ENCODE measurements at places on chromosomes 6 and 20.

GRCh38 chr6:70371454-70372105 is 41.7 kb upstream of the FAM135A start:
- peak; percentile 58 for DNase-seq

DNA sequence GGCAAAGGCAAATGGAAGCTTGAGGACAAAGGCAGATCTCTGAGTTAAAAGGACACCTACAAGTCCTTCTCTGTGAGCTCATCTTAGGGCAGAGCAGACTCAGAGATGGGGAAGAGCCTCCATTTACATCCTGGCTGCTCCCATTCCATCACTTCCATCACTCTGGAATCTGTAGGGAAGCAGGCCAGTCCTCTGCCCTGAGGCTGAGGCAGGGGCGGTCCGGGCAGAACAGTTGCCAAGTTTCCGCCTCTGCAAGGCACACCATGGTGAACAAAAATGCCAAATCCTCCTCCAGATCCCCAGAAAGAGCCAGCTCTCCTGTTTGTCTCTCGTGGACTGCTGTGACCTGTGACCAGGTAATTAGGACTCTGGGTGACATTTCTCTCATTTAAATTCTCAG is 209.6 kb upstream of the SSTR4 start:
- no peak for DNase-seq

DNA sequence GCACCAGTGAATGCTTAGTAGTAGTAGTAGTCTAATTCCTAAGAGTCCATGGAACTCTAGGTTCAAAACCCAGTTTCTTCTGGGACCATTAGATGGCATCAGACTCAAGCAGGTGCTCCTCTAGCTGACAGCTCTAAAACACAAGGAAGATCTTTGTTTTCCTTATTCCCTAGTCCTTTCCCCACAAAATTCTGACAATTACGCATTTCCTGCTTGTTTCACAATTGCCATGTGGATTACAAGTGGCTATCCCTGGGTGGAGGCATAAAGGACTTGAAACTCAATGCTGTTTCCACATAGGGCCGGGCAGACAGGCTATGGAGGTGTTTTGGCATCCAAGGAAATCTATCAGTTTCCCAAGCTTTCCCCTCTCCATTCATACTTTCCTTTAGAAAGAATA is 9.2 kb upstream of the HLA-DOB start:
- DNase-seq, result no peak

- DNase-seq, result no peak
Measured at GRCh38 chr20:32655903-32656512, 17.7 kb downstream of the C20orf203 start.

- DNase-seq, result no peak
Measured at GRCh38 chr6:14584450-14584849, 466.9 kb downstream of the CD83 start.

DNA sequence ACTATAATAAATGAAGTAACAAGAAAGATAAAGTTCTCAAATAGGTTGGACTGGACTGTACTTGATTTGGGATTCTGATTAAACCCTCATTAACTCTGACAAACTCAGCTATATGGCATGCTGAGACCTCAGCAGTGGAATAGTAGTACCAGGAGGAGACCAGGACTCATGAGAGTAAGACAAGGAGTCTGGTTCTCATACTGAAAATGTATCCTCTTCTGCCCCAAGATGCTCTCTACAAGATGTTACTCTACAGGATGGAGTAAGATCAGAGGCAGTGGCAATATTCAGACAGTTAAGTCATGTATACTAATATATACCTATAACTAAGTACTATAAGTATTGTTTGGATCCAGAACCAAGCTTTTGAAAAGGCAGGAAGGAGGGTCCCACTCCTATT is 31.9 kb upstream of the SYNCRIP start:
- no peak for DNase-seq

DNA sequence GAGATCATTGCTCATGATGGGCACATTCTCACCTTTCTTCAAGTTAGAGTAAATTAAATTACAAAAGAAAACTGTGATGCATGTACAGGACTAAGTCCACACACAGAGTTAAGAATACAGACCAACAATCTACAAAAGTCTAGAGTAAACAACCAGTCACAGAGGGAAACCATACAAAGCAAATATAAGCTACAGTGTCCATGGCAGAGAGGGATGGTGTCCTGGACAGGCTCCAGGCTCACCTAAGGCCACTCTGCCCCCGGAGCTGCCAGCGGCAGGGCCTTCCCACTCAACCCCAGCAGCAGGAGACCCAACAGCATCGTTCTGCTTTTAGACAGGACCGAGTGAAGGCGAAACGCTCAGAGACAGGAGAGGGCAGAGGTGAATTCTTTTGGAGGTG is 16.0 kb downstream of the PDE10A start:
- no peak for DNase-seq

- DNase-seq, result no peak
Measured at GRCh38 chr6:133407320-133408100, 166.4 kb downstream of the EYA4 start.

GRCh38 chr20:20409331-20409730 is 41.4 kb downstream of the INSM1 start:
- DNase-seq, result no peak

- DNase-seq, result no peak
Measured at GRCh38 chr20:15913391-15914025, 659.7 kb downstream of the KIF16B start.

DNA sequence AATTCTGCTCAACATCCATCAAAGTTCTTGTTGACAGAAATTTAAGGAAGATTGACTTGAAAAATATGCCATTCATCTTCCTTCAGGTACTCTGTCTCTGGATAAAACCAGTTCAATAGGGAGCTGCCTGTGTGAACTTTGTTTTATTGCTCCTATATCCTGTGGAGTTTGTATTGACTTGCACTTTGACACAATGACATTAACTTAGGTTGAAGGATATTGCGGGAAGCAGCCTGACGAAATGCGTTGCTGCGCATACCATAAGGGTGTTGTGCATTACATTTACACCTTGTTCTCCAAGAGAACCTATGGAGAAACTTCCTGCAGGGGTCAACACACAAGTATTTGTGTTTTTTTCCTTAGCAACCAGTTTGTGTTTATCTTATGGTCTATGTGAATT is 185.4 kb upstream of the GRIK2 start:
- DNase-seq, result no peak

- DNase-seq, result no peak
Measured at GRCh38 chr6:35485402-35485877, 11.4 kb downstream of the TEAD3 start.

DNA sequence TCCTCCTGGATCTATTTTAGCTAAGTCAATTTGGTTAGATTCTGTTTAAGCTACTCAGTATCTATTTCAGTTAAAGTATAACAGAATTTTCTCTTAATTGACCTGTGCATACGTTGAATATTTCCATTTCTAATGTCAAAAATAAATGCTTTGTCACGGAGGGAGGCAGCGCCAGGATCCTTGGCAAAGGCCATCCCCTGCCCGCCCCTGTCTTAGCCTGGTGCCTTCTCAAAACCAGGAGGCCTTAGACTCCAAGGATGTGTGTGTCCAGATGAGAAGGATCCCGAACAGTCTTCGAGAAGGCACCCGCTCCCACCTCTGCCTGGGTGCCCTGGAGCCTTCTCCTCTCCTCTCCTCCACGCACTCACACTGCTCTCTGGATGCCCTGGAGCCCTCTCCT is 22.4 kb downstream of the TCFL5 start:
- no peak for DNase-seq

- DNase-seq, result no peak
Measured at GRCh38 chr6:5850848-5851255, 155.9 kb downstream of the NRN1 start.

DNA sequence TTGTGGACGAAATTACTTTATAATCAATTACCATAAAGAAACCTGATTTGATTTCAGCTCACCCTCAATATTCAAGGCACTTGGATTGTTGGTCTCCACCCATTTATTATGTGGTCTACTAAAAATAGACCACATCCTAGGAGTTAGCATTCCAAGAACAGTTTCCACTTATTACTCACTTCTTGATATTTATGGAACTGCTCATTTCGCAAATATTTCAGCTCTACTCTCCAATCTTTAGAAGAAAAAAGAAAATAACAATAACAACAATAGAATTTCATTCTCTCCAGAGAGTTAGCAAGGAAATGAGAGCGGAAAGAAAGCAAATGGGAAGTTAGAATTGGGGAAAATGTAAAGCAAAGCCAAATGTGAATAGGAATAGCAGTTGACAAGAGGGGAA is 26.2 kb upstream of the HDAC2 start:
- DNase-seq, result no peak

DNA sequence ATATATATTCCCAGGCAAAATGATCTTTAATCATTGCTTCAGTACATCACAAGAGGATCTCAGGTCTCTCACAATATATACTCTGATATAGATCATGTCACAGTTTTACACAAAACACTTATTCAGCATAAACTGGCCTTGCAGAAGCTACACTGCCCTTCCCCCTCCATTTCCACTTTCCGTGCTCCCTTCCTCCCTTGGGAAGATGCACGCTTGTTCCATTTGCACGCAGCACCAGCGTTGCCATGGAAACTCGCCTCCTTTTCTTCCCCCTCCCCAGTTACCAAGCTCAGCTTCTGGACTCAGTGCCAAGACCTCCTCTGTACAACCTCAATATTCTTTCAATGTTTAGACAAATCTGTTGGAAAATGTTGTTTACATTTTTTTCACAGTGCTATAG is 154.6 kb downstream of the RFPL4B start:
- no peak for DNase-seq

GRCh38 chr6:88662163-88662580 is 301.2 kb downstream of the RNGTT start:
- DNase-seq, result no peak

- DNase-seq, result peak; percentile 91
Measured at GRCh38 chr20:62704341-62704948, 4.2 kb upstream of the NTSR1 start.

DNA sequence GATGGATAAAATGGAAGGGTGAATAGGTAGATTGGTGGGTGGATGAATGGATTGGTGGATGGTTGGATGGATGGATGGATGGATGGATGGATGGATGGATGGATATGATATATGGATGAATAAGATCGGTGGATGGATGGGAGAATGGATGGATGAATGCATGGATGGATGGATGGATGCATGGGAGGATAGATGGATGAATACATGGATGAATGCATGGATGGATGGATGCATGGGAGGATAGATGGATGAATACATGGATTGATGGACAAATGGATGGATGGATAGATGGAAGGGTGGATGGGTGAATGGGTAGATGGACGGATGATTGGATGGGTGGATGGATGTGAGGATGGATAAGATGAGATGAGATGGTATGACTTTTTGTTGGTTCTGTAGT is 95.7 kb upstream of the DUSP22 start:
- DNase-seq, result no peak

DNA sequence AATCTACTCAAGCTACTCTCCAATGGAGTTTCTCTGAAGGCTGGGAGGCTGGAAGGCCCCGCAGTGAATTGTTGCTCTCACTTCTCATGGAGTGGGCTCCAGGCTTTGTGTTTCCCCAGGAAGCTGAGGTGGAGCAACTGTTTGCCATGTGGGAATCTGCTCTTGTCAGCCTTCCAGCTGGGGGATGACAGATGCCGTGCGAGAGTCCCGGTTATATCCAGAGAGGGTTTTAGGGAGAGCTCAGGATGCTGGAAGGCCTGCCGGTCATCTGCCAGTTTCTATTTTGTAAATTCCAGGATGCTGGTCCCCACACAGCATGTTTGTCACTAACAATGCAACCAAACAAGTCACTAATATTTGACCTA is 98.2 kb upstream of the NAA20 start:
- peak; percentile 26 for DNase-seq

GRCh38 chr20:59817846-59818615 is 115.4 kb downstream of the SYCP2 start:
- DNase-seq, result no peak

DNA sequence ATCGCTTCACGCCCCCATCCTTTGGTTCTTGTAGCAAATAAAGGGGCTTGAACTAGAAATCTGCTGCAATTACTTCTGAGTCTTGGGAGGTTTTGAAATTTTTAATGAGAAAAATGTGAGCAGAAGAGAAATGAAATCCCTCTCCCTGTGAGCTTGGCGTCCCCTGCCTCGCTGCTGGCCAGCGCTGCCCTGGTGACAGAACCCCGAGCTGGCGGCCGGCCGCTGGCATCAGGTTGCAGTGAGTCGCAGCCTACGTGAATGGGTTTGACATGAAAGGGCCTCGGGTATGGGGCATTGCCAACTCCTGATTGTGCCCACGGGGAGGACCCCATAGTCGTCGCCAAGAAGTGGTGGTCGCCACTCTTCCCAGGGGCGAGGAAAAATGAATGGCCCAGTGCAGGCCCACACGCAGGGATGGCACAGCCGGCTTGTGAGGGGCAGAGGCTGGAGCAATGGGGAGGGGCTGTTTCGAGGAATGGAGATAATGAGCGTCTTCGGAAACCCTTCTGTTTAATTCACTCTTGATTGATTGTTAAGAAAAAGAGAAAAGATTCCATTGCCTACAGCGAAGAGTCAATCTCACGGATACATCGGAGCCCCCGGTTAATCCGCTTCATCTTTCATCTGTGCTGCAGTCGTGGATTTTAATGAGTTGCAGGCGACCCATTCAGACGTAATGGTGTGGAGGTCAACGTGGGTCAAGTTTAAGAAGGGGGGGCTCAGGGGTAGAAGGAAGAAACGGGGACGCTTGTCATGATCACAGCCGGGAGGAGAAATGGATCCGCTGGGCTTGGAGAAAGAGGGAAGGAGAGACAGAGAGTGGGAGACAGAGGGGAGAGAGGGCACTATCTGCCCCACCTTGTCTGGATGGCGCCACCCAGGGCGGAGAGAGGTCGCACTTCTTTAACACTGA is 380.1 kb downstream of the THBS2 start:
- DNase-seq, result no peak

DNA sequence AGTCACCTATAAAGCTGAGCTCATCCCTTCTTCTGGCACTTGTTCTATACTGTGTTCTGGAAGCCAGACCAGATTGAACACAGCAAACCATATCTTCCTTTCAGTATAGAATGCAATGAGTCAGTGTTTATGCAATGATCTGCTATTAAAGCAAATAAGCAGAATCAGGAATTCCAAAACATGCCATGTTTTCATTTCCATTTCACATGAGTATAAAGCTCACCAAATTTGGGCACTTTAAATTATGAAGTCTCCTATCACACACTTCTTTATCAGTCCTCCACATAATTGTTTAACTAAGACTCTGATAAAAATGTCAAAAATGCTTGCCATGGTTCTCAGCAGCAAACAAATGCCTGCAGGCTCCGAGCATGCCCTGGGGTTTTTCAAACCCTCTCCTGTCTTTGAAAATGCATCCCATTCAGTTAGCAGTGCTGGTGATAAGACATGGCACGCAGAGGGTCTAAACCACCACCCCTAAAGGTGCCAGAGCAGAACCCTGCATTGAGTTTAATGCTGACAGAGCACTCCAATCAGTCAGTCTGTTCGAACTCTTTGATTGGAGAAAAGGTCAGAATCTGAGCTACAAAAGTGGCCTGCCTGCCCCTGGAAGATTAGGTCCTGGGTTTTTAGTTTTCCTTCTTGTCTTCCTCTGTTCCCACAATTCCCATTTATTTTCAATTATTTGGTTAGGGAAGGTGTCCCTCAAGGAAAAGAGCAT is 234.1 kb downstream of the GMPR start:
- DNase-seq, result no peak

- no peak for DNase-seq
Measured at GRCh38 chr6:15330174-15330944, 84.5 kb downstream of the JARID2 start.

Data from HFF-Myc (cell line).